ENCODE measurements at places on chromosomes 11 and 22.

DNA sequence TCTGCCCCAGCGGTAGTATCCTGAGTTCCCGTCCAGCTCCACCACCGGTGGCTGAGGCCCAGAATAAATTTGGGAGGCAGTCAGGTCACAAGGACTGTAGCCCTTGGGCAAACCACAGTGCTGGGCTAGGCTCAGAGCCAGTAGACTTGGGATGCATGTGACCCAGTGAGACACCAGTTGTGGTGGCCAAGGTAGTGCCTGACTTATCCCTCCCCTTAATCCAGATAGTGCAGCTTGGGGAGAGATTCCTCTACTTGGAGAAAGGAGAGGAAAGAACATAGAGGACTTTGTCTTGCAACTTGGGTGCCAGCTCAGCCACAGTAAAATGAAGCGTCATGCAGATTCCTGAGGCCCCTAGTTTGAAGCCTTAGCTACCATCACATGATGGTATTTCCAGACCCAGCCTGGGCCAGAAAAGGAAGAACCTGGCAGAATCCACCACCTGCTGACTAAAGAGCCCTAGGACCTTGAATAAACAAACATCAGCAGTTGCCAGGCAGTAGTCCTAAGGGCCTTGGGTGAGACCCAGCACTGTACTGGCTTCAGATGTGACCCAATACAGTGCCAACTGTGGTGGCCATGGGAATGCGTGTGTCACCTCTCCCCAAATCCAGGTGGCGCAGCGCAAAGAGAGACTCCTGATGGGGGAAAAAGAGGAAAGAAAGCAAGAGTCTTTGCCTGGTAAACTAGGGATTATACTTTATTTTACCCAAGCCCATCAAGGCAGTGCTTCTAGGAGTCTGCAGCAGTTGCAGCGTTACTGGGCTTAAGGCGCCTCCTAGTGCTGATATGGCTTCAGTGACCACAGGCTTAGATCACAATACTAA is 17.0 kb upstream of the DDX10 start:
- peak; percentile 26 for DNase-seq

DNA sequence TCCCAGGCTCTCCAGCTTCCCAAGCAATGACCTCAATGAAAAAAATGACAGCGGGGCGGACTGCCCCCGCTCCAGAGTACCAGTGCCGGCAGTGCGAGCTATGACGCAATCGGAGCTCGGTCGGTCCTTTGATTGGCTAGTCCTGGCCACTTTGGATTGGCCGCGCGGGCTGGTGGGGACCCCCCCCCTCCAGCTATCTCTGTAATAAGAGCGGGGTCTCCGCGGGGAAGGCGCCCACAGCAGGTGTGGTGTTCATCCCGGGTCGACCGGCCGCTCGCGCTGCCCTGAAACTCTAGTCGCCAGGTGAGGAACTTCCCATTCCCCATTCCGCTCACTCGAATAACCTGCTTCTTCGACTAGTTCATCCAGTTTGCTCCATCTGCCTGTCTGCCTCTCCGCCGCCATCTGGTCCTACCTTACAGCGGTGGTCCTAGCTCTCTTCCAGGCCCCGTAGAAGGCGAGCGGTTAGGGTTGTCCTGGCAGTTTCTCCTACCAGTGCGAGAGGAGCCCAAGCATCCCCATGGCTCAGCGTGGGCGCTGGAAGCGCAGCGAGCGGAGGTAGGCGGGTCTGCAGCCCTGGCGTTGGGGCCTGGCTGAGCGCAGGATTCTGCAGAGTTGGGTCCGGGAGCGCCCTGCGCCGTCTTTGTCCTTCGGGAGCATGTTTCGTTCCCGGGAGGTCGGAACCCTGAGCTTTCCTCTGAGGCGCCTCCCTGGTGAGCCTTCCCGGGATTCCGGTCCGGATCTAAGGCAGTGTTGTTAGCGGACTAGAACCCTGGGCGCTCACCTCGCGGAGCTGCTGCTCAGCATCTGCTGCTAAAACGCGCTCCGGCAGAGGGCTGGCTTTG is at the start of gene CALCB:
CALCB (plus strand) TSS at position 233 of the 845 bp plus-strand sequence. CDS start 1,126 bp downstream, outside the sequence.
- DNase-seq, result no peak

GRCh38 chr11:112103446-112103845 is 16.8 kb downstream of the SDHD start:
- DNase-seq, result no peak

GRCh38 chr22:23828800-23829680 is 9.8 kb downstream of the DERL3 start:
- no peak for DNase-seq

DNA sequence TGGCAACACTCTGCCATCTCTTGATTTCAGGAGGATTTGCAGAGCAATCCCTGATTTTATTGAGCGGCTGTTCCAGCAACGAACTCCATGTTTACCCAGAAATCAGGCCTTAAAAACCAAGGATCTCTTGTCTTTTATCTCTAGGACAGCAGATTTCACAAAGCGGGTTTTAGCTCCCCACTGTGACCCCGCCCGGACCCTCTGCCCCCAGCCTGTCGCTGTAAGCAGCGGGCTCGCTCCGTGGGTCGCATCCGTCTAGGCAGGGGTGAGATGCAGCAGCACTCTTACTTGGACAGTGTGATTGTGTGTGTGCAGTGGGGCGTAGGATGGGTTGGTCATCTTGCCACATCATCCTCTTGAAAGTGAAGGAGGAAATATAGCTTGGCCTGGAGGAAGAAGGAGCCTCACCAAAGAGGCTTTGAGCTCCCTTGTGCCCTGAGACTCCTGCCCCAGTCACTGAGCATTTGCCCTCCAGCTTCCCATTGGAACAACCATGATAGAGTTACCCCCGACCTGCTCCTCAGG is 189.2 kb upstream of the TBCEL start:
- no peak for DNase-seq

GRCh38 chr11:83303316-83303715 is 17.1 kb upstream of the CCDC90B start:
- DNase-seq, result no peak

GRCh38 chr11:132228746-132229325 is 858.4 kb downstream of the NTM start:
- no peak for DNase-seq

- DNase-seq, result no peak
These were observed 12.9 kb upstream of the CRKL start for GRCh38 chr22:20904008-20904979.

GRCh38 chr11:26997378-26997777 is 3.5 kb downstream of the FIBIN start:
- DNase-seq, result no peak

GRCh38 chr22:30507670-30508069 is 2.2 kb upstream of the SEC14L4 start:
- no peak for DNase-seq

- DNase-seq, result no peak
These were observed 171.7 kb downstream of the INSC start for GRCh38 chr11:15286465-15286864.

DNA sequence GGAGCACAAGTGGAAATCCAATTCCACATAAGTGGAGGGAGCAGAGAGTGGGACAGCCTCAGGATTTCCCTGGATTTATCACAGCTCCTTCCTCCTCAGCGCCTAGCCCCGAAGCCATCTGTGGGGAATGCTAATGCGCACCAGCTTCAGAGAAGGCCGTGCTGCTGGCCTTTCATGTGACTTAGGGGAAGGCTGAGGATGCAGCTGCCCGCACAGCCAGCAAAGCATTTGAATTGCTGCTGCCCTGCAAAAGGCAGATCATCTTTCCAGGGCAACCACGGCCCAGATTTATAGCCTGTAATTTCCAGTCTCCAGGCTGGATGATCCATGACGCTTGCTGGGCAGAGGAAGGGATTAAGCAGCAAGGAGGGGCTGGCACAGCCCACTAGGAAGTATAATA is 29.9 kb downstream of the SYN3 start:
- DNase-seq, result no peak

Data from NCI-H2081 treated with DMSO at 0.1 percent for 48 hours (cell line).